EL (cell line): ENCODE measurements at places on chromosomes 13 and 19.

- no peak for DNase-seq
Measured at GRCh38 chr13:31540281-31540680, 199.0 kb upstream of the RXFP2 start.

GRCh38 chr19:39083599-39083982, 577 bp upstream of the ACP7 start:
- no peak for DNase-seq

- DNase-seq: no peak
Measured at GRCh38 chr19:41945135-41945766, 13.9 kb downstream of the RABAC1 start.

- DNase-seq: no peak
Measured at GRCh38 chr13:55652657-55653056, 1488.1 kb upstream of the PRR20A start.

DNA sequence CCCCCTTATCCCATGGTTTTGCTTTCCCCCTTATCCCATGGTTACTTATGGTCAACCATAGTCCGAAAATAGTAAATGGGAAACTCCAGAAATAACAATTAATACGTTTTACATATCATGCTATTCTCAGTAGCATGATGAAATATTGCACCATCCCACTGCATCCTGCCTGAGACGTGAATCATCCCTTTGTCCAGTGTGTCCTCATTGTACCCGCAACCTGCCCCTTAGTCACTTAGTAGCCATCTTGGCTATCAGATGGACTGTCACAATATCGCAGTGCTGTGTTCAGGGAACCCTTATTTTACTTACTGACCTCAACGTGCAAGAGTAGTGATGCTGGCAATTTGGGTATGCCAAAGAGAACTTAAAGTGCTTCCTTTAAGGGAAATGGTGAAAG, 10.5 kb upstream of the NBEA start:
- peak; percentile 54 for DNase-seq

DNA sequence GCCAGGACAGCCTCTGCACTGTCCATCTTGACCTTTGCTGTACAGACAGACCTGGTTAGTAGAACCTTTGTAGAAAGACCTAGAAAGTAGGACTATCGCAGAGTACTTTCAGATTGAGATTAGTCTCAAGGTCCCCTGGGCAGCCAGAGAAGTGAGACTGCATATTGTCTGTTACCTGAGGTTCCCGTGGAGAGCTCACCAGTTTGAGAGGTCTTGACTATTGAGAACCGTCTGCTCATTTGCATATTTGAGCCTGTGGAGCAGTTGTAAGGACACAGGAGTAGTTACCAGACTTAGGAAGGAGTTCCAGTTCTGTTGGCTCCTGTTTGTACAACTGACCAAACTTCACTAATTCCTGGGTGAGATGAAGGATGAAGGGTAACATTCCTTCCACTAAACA, 66.2 kb downstream of the SPATA13 start:
- DNase-seq: no peak

GRCh38 chr19:3365093-3365835, 1.1 kb upstream of the NFIC start:
- peak; percentile 78 for DNase-seq

- DNase-seq: no peak
Measured at GRCh38 chr13:52161181-52161646, 1.8 kb upstream of the NEK3 start.

- DNase-seq: no peak
Measured at GRCh38 chr19:49807058-49807903, 5.8 kb downstream of the FUZ start.

GRCh38 chr13:79318664-79319063, 87.4 kb downstream of the RBM26 start:
- no peak for DNase-seq

- DNase-seq: no peak
Measured at GRCh38 chr19:18002347-18002850, 5.6 kb upstream of the ARRDC2 start.

DNA sequence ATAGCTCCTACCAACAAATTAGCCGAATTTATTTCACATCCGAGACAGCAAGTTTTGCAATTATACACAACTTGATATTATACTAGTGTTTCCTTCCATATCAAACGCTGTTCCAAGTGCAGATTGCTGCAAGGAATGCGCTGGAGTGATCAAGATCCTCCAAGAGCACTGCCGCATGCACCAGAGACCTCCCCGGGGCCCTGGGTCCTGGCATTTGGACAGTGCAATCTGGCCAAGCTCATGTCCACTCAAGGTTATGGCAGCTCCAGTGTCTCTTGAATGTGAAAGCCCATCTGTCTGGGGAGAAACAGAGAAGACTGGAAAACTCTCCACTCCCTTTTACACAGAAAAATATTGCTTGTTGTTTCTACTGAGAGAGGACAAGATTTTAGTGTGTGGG, 111.9 kb downstream of the HSPH1 start:
- no peak for DNase-seq

GRCh38 chr19:4173479-4174212, 8.7 kb downstream of the SIRT6 start:
- DNase-seq: no peak

GRCh38 chr19:934865-935479, 9.1 kb downstream of the ARID3A start:
- DNase-seq: no peak

GRCh38 chr19:4596033-4596904, 36.8 kb upstream of the SEMA6B start:
- DNase-seq: no peak

- DNase-seq: no peak
Measured at GRCh38 chr19:5877882-5878281, 7.5 kb upstream of the FUT5 start.

GRCh38 chr13:31110169-31110568, 51.5 kb downstream of the HSPH1 start:
- no peak for DNase-seq

DNA sequence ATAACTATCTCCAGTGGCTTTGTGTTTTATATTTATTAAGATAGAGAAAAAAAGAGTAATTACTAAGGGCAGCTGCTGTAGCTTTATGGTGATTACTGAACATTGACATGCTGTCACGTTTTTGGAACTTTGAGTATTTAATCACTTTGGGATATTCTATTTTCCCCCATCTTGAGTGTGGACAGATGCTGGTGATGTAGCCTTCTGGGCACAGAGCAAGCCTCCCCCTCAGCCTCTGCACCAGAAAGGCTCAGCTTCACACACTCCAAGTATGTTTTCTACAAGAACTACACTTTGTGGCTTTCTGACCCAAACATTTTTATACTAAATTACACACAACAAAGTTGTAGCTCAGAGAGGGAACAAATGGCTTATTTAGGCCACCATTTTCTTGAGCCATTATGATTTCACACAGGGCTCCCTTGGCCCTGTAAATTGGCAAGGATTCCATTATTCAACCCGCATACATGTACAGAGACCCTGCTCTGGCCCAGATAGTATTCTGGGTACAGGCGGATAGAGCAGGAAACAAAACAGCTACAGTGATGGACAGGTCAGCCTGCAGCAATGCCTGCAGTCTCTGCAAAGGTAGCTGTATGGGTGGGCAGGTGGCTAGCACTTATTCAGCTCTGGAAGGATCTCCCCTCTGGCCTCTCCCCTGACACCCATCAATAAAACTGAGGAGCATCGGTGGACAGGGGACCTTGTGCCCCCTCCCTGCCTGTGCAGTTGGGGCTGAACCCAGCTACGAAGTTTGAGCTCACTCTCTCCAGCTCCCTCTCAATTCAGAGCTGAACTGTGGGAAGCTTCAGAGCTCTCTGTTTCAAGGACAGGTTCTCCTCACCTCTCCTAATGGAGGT, 1.3 kb downstream of the ALOX5AP start:
- no peak for DNase-seq

DNA sequence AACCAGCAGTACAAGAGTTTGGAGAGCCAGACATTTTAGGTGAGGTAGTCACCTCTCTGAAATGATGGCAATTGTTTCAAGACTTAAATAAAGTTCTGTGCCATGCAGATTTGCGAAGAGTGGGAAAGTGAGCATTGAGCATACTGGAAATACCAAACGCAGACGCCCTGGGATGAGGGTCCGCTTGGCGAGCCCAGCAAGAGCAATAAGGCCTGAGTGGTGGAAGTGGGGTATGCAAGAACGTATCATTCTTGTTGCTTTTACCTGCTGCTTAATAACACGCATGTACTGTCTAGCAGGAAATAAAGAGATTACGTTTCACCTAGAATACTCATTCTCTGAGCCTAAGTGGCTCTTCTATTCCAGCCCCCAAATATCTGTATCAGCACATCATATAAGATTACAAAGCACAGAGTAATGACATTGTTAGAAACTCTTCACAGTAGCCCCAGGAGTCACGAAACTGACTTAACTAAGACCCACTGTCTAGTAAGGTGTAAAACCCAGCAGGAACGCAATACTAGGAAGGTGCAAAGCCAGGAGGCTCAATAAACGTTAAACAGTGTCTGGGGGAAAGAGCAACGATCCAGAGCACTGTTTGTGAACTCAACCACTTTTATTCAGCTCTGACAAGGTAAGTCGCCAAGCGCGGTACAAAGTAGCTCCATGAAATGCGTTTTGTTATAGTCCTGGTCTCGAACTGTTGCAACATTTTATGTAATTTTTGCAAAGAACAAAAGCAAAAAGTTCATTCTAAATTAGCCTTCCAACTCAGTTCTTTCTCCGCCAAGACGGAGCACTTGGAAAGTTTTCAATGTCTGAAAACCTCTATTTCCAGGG, 1.2 kb downstream of the RCBTB2 start:
- no peak for DNase-seq

GRCh38 chr19:15634105-15634504, 6.6 kb upstream of the CYP4F3 start:
- no peak for DNase-seq

DNA sequence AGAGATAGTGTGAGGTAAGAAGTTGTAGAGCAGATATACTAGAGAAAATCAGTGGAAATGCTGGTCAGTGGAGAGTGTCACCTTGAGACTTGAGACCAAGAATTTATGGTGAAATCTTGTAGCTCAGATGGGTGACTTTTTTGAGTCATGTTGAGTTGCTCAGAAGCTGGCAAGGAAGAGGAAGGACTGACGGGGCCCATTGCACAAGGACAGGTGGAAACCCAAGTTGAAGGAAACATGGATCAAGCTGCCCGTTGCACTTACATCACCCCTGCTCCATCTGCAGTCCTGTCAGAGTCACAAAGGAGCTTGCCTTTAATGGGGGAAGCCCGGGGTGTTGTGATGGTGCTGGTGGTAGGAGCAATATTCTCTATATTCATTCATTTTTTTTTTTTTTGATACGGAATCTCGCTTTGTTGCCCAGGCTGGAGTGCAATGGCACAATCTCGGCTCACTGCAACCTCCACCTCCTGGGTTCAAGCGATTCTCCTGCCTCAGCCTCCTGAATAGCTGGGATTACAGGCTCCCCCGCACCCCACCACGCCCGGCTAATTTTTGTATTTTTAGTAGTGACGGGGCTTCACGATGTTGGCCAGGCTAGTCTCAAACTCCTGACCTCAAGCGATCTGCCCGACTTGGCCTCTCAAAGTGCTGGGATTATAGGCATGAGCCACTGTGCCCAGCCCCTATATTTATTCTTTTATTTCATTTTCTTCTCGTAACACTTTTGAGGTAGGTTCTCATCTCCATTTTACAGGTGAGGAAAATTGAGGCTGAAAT, 27.4 kb downstream of the UBAC2 start:
- DNase-seq: no peak

GRCh38 chr13:65601855-65602254, 1628.3 kb downstream of the PCDH9 start:
- DNase-seq: no peak
